ENCODE measurements at places on chromosomes 1 and 21. TPM values are rescaled to one million over a fixed set of nuclear protein-coding genes. Genes with fewer than 3 reads are reported as not detected.

Gene DIO1
- total RNA-seq: not detected

Gene FOXD2
- 4.9 TPM for total RNA-seq

Gene SPRR1A
- not detected for total RNA-seq

Gene SPRR2E
- total RNA-seq: not detected

Measured in thoracic aorta (tissue), 2 donors.